ENCODE measurements at places on chromosomes 16 and 17.

DNA sequence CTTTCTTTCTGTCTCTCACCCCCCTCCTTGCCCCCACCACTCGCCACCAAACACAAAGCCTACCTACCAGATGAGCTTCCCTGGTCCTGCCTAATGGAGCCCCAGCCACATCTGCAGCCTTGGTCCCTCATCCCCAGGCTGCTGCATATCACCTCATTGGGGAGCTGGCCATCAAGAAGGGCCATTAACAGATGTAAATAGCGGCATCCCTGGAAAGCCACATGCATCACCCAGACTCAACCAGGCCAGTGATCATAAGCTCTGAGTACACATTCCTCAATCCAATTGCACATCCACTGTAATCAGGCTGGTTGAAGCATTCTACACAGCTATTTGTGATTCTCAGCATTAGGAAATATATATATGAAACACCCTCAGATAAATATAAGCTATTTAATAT is 211.7 kb upstream of the C17orf78 start:
- H3K27me3 ChIP-seq = no peaks in the 10 kb centered on the region
- H3K27ac ChIP-seq = no peak overlapping the region
- no peaks in the 10 kb centered on the region for H3K4me1 ChIP-seq
- peaks cover 13% of the 10 kb centered on the region for H3K36me3 ChIP-seq
- no peak for DNase-seq
- no peak overlapping the region for H3K4me3 ChIP-seq

DNA sequence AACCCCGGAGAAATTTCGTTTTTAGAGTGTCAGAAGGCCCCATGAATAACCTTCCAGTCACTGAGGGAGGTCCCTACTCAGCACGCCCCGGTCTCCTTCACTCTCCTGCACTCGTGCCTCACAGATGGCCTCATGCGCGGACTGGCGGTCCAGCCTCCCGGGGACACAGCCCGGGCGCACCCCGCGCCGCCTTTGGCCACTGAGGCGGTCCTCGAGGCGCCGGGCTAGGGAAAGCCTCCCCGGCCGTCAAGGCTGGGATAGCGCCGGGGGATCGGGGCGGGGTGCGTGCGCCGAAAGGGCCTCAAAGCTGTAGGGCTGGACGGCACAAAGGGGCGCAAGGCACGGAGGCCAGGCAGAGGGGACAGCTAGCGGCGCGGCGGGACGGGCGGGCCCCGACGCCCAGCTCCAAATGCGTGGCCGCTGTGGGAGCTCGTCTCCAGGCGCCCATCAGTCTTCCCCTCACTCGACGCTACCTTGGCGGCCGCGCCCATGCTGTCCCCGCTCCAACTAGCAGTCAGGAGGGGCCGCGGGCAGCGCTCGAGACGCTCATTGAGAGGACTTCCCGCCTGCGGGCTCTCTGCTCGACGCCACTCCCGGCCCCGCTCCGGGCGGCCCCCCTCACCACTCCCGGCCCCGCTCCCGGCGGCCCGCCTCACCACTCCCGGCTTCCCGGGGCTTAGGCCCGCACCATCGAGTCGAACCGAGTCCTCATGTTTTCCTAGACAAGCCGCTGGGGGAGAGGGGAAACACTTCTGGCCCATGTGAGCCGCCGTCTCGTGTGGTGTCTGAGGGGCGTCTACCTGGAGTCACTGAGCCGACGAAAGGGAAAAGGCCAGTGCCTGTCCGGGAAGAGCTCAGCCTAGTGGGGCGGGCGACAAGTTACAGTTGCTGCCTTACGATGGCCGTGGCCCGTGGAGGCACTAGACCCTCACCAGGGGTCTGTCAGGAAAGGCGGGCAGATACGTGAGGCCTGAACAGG is at the start of gene USP6:
Gene USP6 (plus strand): TSS at position 360 of the 979 bp plus-strand sequence. CDS start 14,336 bp downstream, outside the sequence.
- no peak within 1 kb of the TSS for H3K4me3 ChIP-seq
- H3K4me1 ChIP-seq = peaks cover 1% of the 10 kb centered on the region
- H3K36me3 ChIP-seq = peaks cover 11% of the 10 kb centered on the region
- H3K27ac ChIP-seq = no peak within 1 kb of the TSS
- no peaks in the 10 kb centered on the region for H3K27me3 ChIP-seq

GRCh38 chr17:63497708-63498483 is 21.0 kb downstream of the ACE start:
- H3K4me1 ChIP-seq = peaks cover 3% of the 10 kb centered on the region
- H3K36me3 ChIP-seq = no peaks in the 10 kb centered on the region
- DNase-seq = no peak
- no peak overlapping the region for H3K27ac ChIP-seq
- H3K4me3 ChIP-seq = no peak overlapping the region
- H3K27me3 ChIP-seq = no peaks in the 10 kb centered on the region

GRCh38 chr16:7456211-7456610 is 123.6 kb downstream of the RBFOX1 start:
- H3K27me3 ChIP-seq = no peaks in the 10 kb centered on the region
- no peak overlapping the region for H3K27ac ChIP-seq
- H3K4me1 ChIP-seq = no peaks in the 10 kb centered on the region
- no peaks in the 10 kb centered on the region for H3K36me3 ChIP-seq
- H3K4me3 ChIP-seq = no peak overlapping the region
- DNase-seq = no peak

- no peak overlapping the region for H3K4me3 ChIP-seq
- no peaks in the 10 kb centered on the region for H3K36me3 ChIP-seq
- H3K27me3 ChIP-seq = peaks cover 2% of the 10 kb centered on the region
- no peak overlapping the region for H3K27ac ChIP-seq
- peaks cover 23% of the 10 kb centered on the region for H3K4me1 ChIP-seq
- no peak for DNase-seq
Measured at GRCh38 chr16:8572919-8573724, 17.2 kb downstream of the TMEM114 start.

- no peaks in the 10 kb centered on the region for H3K36me3 ChIP-seq
- DNase-seq = no peak
- H3K27ac ChIP-seq = no peak overlapping the region
- H3K4me1 ChIP-seq = peaks cover 10% of the 10 kb centered on the region
Measured at GRCh38 chr16:78461496-78462287, 362.2 kb downstream of the WWOX start.

- no peak for DNase-seq
- peaks cover 1% of the 10 kb centered on the region for H3K4me1 ChIP-seq
- no peak overlapping the region for H3K4me3 ChIP-seq
- H3K27me3 ChIP-seq = no peaks in the 10 kb centered on the region
- no peak overlapping the region for H3K27ac ChIP-seq
Measured at GRCh38 chr16:88301886-88302285, 80.9 kb upstream of the ZNF469 start.

DNA sequence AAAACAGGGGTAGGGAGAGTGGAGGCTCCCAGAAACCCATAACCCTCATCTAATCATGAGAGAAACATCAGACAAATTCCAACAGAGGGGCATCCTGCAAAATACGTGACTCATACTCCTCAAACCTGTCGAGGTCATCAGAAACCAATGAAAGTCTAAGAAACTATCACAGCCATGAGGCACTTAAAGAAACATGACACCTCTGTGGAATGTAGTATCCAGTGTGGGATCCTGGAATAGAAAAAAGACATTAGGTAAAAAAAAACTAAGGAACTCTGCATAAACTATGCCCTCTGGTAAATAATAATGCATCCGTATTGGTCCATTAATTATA is 16.4 kb downstream of the CDH5 start:
- no peak overlapping the region for H3K4me3 ChIP-seq
- no peak overlapping the region for H3K27ac ChIP-seq
- no peaks in the 10 kb centered on the region for H3K27me3 ChIP-seq

DNA sequence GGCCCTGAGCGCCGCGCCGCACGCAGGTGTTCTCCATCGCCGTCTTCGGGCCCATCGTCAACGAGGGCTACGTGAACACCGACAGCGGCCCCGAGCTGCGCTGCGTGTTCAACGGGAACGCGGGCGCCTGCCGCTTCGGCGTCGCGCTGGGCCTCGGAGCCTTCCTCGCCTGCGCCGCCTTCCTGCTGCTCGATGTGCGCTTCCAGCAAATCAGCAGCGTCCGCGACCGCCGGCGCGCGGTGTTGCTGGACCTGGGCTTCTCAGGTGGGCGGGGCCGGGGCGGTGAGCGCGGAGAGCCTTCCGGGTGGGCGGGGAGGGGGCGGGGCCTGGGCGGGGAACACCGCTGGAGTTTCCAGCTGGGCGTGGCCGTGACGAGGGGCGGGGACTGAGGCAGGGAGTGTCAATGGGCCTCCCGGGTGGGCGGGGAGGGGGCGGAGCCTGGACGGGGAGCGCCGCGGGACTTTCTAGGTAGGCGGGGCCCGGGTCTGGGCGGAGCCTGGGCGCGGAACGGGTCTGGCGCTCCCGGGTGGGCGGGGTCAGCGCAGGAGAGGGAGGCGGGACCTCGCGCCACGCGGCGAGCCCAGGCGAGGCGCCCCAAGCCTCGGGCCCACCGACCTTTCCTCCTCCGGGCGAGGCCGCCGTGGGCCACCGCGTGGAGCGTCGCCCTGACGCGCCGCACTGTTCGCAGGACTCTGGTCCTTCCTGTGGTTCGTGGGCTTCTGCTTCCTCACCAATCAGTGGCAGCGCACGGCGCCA is 2.4 kb downstream of the SYNGR3 start:
- H3K27ac ChIP-seq = no peak overlapping the region
- H3K27me3 ChIP-seq = peaks cover 34% of the 10 kb centered on the region
- DNase-seq = peak; percentile 92
- peak overlapping the region; percentile 33 for H3K4me3 ChIP-seq
- H3K36me3 ChIP-seq = peaks cover 13% of the 10 kb centered on the region
- H3K4me1 ChIP-seq = peaks cover 12% of the 10 kb centered on the region

GRCh38 chr17:76841776-76842405 is 26.3 kb upstream of the MGAT5B start:
- H3K27ac ChIP-seq = peak overlapping the region; percentile 84
- H3K36me3 ChIP-seq = no peaks in the 10 kb centered on the region
- peaks cover 11% of the 10 kb centered on the region for H3K27me3 ChIP-seq
- peak; percentile 20 for DNase-seq
- H3K4me3 ChIP-seq = peak overlapping the region; percentile 72

- H3K4me3 ChIP-seq = no peak overlapping the region
- DNase-seq = peak; percentile 68
- no peaks in the 10 kb centered on the region for H3K27me3 ChIP-seq
- peaks cover 26% of the 10 kb centered on the region for H3K36me3 ChIP-seq
Measured at GRCh38 chr17:38789185-38789584, 10.2 kb downstream of the PIP4K2B start.

GRCh38 chr17:32307658-32308057 is 34.3 kb downstream of the C17orf75 start:
- no peak overlapping the region for H3K4me3 ChIP-seq
- no peaks in the 10 kb centered on the region for H3K36me3 ChIP-seq
- H3K27me3 ChIP-seq = no peaks in the 10 kb centered on the region
- no peak overlapping the region for H3K27ac ChIP-seq
- DNase-seq = no peak

DNA sequence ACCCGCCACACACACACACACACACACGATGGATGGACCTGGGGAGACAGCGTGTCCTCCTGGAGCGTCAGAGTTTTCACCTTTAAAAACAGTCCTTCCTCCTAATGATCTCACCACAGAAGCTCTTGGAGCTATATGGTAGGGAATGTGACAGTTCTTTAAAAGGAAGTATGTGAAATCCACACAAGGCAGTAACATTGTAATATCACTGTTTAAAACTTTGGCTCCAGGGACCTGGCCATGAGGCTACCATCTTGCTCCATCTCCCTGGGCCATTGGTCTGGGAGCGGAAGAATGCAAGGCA is 302.4 kb downstream of the SOX9 start:
- no peak overlapping the region for H3K27ac ChIP-seq
- H3K4me3 ChIP-seq = no peak overlapping the region
- no peak for DNase-seq
